HCT116 (cell line): ENCODE measurements at places on chromosomes 7 and 10.

DNA sequence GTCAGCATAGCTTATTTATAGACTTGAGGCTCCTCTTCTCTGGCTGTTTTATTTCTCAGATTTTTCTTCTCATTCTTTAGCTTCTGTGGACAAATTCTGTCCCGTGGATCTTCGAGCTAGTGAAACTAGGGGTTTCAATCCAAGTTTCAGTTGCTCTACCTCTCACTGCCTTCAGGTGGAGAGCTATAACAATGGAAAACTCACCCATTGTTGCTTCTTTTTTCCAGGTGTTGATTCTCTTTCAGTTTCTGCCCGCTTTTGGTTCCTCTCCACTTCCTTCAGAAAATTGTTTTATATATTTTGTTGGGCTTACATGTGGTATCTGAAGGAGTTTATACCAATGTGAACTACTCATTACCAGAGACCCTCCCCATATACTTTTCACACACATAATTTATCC lies 266.1 kb downstream of the TCF7L2 start:
- DNase-seq = peak; percentile 12

DNA sequence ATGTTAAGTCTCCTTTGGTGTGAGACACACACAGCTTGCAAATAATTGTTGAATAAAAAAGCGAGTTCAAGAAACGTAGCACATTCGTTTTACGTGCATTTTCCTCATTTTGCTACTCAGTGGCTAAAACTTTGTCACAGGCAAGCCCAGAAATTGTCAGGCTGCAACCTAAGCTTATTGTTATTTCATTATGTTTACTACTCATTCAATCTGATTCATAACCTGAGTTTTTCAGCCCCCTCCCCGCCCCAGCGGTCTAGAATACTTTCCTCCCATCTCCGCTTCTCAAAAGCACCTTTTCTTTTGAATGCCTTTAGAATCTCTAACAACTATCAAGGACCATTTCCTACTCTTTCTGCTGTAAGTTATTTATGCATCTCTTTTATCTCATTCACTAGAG lies 1.1 kb downstream of the FAM133B start:
- no peak for DNase-seq

DNA sequence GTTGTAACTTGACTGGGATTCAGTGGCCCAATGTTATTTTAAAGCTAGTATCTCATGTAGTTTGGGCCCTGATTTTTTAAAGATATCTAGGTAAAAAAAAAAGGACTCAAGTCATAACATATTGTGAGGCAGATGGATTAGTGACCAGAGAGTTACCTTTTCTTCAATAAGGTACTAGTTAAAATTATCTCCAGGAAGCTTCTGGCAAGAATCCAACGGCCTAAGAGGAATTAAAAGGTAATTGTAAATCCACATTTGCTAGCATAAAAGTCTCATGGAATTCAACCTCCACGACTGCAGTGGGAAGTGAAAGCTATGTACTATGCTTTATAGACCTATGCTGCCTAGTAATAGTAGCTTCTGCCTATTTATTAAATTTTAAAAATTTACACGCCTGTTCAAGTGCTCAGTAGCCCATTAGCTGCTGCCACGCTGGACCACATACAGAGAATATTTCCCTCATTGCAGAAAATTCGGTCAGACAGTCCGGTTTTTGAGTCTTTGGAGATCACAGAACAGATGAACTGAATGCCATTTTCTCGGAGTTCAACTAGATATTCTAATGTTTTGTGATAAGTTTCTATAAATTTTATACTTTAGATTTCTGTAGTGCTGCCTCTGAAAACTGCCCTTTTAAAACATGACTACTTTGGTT lies 118.4 kb downstream of the NSUN6 start:
- no peak for DNase-seq

DNA sequence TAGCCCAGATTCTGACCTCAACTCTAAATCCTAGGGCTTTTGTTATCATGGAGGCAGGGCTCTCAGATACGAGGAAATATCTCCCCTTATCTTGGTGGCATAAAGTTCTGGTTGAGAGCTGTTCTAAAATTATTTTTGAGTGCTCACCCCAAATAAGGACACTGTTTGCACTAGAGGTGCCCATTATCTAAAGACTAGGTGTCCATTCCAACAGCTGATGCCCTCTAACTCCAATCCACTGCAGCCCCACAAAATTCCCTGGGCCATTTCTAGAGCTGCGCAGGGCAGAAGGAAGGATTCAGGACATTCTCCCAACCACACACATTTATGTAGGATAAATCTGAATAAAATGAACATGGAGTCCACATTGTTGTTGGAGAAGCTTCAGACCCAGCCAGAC lies 301.9 kb downstream of the FGFR2 start:
- DNase-seq = no peak

DNA sequence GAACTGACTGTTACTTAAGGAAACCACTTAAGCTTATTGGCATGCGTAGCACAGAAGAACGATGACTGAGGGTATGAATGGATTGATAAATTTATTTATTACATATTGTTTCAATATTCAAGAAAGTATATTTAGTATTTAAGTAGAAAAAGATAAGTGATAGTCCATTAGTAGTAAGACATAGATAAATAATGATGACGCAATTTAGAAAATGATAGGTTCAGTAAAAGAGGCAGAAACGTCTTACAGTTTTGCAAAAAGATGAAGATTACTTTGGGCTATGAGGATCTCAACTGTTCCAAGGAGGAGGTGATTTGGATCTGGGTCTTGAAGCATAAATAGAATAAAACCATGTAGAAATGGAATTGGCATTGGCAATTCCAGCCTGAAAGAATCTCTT lies 36.6 kb upstream of the RSU1 start:
- no peak for DNase-seq
